ENCODE measurements at places on chromosomes 3 and 15. TPM values are rescaled to one million over a fixed set of nuclear protein-coding genes. Genes with fewer than 3 reads are reported as not detected.

TGFBR2 gene
- total RNA-seq: 110 TPM

C3orf52 gene
- total RNA-seq: 2.0 TPM

- H3K4me3 ChIP-seq: no peak overlapping the region
- no peak for DNase-seq
- peaks cover 42% of the 10 kb centered on the region for H3K4me1 ChIP-seq
- H3K36me3 ChIP-seq: peaks cover 10% of the 10 kb centered on the region
- H3K27ac ChIP-seq: peak overlapping the region; percentile 9
Measured at GRCh38 chr15:63553388-63553791, 43.8 kb upstream of the FBXL22 start.

DNA sequence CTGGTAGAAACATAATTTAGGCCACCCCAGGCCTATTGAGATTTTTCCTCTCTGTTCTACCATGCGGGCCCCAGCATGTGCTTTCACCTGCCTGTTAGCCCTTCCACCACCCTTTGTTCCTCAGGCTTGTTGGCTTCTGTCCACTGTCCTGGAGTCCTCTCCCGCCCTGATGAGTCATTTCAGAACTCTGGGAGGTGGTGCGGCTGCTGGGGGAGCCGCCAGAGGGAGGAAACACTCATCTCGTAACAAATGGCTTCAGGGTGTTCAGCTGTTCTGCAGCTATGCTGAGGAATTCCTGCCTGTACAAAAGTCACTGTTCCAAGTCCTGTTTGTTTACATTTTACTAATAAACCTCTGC, 36.3 kb downstream of the LRTM1 start:
- no peak for DNase-seq
- H3K27ac ChIP-seq: no peak overlapping the region
- no peaks in the 10 kb centered on the region for H3K27me3 ChIP-seq
- no peaks in the 10 kb centered on the region for H3K36me3 ChIP-seq
- no peaks in the 10 kb centered on the region for H3K4me1 ChIP-seq

GRCh38 chr15:99703603-99704443, 29.4 kb downstream of the LYSMD4 start:
- H3K27ac ChIP-seq: no peak overlapping the region
- DNase-seq: peak; percentile 26
- no peaks in the 10 kb centered on the region for H3K27me3 ChIP-seq
- no peak overlapping the region for H3K4me3 ChIP-seq

- H3K27me3 ChIP-seq: no peaks in the 10 kb centered on the region
- no peaks in the 10 kb centered on the region for H3K4me1 ChIP-seq
- H3K36me3 ChIP-seq: no peaks in the 10 kb centered on the region
Measured at GRCh38 chr3:153756816-153757215, 364.4 kb upstream of the ARHGEF26 start.

- DNase-seq: no peak
- peaks cover 8% of the 10 kb centered on the region for H3K4me1 ChIP-seq
- H3K4me3 ChIP-seq: no peak overlapping the region
Measured at GRCh38 chr3:152595975-152596821, 238.7 kb upstream of the P2RY1 start.

DNA sequence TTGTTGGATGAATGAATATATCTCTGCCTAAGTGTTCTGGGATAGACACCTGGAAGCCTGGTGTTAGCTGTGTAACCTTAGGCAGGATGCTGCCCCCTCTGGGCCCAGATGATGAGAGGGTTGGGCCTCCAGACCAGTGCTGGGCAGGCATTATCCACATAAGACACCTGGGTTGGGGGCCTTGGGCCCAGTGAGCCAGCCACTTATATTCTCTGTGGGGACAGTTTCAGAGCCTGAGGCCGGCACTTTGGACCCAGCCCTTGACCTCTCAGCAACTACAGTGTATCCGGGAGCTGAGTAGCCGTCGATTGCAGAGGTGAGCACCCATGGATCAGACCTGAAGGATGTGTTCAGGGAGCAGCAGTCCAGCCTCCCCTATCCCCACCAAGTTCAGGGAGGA, 2.2 kb downstream of the HEMK1 start:
- peaks cover 7% of the 10 kb centered on the region for H3K36me3 ChIP-seq
- no peak for DNase-seq
- peaks cover 90% of the 10 kb centered on the region for H3K4me1 ChIP-seq
- no peak overlapping the region for H3K27ac ChIP-seq

GRCh38 chr3:13083898-13084297, 10.7 kb upstream of the IQSEC1 start:
- no peaks in the 10 kb centered on the region for H3K27me3 ChIP-seq
- no peak overlapping the region for H3K4me3 ChIP-seq
- no peaks in the 10 kb centered on the region for H3K4me1 ChIP-seq

DNA sequence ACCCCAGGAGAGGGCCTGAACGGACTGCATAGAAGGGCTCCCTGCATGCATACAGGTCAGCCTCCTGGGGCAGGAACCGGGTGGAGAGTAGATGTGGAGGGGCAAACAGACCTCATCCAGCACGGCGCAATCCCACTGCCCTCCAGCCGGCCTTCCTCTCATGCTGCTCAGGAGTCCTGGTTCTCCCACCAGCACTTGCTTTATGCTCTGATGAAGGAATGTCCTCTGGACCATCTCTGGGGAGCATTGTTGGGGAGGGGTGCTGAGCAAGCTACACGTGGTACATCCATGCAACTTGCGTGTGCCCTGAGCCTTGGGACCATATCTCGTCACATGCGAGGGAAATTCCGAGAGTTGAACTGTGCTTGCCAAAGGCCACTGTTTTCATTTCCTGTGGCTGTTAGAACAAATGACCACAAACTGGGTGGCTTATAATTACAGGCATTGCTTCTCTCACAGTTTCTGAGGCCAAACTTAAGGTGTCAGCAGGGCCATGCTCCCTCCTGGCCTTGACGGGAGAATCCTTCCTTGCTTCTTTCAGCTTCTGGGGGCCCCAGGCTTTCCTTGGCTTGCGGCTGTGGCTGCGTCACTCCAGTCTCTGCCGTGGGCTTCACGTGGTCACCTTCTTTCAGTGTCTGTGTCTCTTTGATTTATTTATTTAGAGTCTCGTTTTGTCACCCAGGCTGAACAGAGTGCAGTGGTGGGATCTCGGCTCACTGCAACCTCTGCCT, 12.2 kb downstream of the SELENOS start:
- H3K4me1 ChIP-seq: no peaks in the 10 kb centered on the region
- no peak overlapping the region for H3K27ac ChIP-seq
- H3K27me3 ChIP-seq: no peaks in the 10 kb centered on the region
- no peak for DNase-seq
- no peak overlapping the region for H3K4me3 ChIP-seq
- H3K36me3 ChIP-seq: no peaks in the 10 kb centered on the region

GRCh38 chr15:69080295-69081248, 66.1 kb downstream of the NOX5 start:
- H3K4me3 ChIP-seq: no peak overlapping the region
- H3K4me1 ChIP-seq: peaks cover 22% of the 10 kb centered on the region
- no peaks in the 10 kb centered on the region for H3K27me3 ChIP-seq
- H3K36me3 ChIP-seq: no peaks in the 10 kb centered on the region
- no peak for DNase-seq
- no peak overlapping the region for H3K27ac ChIP-seq

- no peak overlapping the region for H3K27ac ChIP-seq
- no peaks in the 10 kb centered on the region for H3K36me3 ChIP-seq
Measured at GRCh38 chr3:64648927-64649906, 38.6 kb downstream of the ADAMTS9 start.

GRCh38 chr3:51719410-51720025, 12.7 kb downstream of the GRM2 start:
- H3K27ac ChIP-seq: no peak overlapping the region
- peaks cover 23% of the 10 kb centered on the region for H3K4me1 ChIP-seq
- DNase-seq: no peak
- H3K27me3 ChIP-seq: no peaks in the 10 kb centered on the region
- H3K4me3 ChIP-seq: no peak overlapping the region

- no peaks in the 10 kb centered on the region for H3K4me1 ChIP-seq
- H3K4me3 ChIP-seq: no peak overlapping the region
- H3K27me3 ChIP-seq: no peaks in the 10 kb centered on the region
- no peak overlapping the region for H3K27ac ChIP-seq
- DNase-seq: no peak
- no peaks in the 10 kb centered on the region for H3K36me3 ChIP-seq
Measured at GRCh38 chr15:36917411-36918267, 182.7 kb downstream of the MEIS2 start.

DNA sequence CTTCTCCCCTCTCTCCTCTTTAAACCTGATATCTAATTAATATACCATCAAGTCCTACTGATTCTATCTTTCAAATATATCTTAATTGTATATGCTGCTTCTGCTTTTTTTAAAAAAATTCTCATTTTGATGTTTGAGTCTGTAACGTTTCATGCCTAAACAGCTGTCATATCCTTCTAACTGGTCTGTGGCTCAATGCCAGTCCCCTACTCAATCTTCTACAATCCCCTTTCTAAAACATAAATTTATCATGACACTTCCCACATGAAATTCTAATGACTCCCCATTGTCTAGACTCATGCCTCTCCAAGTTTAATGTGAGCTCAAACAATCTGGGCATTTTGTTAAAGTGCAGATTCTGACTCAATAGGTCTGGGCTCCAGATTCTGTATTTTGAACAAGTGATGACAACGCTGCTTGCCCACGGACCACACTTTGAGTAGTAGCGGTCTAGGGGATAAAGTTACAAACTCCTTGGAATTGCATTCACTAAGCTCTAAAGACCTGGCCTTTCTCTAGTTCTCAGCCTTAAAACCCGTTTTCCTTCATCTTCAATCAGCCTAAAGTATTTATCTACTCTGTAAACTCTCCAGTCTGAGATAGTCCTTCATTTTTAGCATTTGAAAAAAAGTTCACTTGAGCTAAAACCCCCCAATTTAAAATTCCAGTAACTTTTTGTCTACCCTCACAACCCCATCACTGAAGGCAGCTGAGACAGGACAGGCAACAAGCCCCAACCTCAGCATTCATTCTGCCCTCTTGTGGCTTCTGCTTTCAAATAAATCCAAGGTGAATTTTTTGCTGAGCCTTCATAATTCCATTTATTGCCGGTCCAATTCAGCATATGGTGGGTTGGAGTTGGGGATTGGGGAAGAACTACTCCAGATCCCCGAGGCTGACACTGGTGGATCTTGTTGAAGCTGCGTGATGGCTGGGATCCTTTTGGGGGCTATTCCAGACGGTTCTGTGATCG, 88.1 kb upstream of the THRB start:
- H3K27me3 ChIP-seq: no peaks in the 10 kb centered on the region
- DNase-seq: no peak
- H3K27ac ChIP-seq: no peak overlapping the region
- H3K4me3 ChIP-seq: no peak overlapping the region
- H3K36me3 ChIP-seq: no peaks in the 10 kb centered on the region
- no peaks in the 10 kb centered on the region for H3K4me1 ChIP-seq

DNA sequence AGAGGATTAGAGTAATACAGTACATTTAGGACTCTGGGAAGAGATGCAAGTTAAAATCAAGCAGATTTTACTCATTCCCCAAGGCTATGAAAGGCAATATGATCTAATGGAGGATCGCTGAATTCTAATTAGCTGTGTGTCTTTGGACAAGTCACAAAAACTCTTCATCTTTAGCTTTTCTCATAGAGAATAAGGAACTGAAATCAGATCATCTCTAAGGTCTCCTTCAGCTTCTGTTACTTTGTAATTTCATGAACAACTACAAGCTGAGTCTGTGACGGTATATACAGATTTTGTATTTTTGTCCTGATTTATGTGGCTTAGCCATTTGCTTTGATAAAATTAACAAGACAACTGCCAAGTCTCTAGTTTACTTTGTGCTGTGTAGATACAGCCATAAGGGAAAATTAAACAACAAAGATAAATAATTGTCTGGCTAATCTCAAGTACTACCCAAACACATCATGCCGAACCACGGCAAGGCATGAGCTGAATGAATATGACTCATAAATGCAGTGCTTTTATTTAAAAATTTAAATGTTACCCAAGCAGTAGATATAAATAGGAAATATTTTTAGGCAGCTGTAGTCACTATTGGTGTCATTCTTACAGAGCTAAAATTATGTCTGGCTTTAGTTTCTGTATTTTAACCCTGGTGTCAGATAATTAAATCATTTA, 81.5 kb downstream of the GAP43 start:
- no peaks in the 10 kb centered on the region for H3K27me3 ChIP-seq
- no peaks in the 10 kb centered on the region for H3K36me3 ChIP-seq
- H3K4me3 ChIP-seq: no peak overlapping the region
- no peak overlapping the region for H3K27ac ChIP-seq

DNA sequence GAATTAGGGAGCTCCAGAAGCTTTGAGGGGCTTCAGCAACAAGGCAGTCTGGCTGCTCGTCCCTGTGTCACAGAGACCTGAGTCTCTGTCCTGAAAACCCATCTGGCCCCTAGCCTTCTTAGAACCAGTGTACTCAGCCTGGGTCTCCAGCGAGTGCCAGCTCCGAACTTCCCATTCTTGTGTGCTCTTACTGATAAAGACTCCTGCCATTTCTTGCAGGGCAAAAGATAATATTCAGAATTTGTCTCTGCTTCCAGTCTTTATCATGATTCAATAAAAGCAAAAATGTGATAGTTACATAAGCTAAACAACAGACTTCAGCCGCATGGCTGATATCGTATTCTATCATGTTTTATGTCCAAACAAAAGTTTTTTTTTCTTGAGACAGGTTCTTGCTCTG, 36.0 kb upstream of the BCL2A1 start:
- no peak overlapping the region for H3K27ac ChIP-seq
- H3K4me1 ChIP-seq: no peaks in the 10 kb centered on the region
- H3K36me3 ChIP-seq: no peaks in the 10 kb centered on the region

DNA sequence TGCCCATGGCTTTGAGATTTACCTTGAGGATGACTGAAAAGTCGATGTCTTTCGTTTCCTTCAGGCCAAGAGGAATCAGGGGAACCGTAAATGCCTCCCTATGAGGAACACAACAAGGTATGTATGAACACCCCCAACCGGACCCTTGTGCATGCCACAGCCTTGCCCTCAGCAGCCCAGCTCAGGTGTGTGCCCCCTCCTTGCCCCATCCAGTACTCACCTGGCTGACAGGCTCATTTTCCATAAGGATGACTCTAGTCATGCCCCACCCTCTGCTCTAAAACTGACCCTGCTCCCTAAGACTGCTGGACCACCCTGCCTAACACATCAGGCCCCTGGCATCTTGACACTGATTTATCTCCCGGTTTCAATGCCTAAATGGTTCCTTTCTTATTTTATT, 270.0 kb downstream of the GOLGA6L6 start:
- DNase-seq: no peak
- H3K4me3 ChIP-seq: no peak overlapping the region
- no peaks in the 10 kb centered on the region for H3K36me3 ChIP-seq
- H3K27ac ChIP-seq: no peak overlapping the region

DNA sequence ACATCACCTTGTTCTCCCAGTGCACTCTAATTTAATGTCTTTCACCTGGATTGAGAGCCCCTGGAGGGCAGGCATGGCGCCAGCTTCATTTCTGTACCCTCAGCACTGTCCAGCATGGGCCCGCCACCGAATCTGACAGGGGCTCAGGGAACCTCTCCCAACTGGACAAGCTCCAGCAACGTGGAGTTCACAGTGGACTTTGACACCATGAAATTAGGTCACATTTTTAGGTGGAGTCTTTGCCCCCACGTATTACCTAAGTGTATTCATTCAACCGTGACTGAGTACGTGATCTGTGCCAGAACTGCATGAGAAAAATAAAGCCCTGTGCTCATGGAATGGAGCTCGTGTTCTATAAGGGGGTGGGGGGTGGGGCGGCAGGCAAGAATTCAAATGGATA, 94.1 kb upstream of the ATP2B2 start:
- no peak overlapping the region for H3K4me3 ChIP-seq
- no peaks in the 10 kb centered on the region for H3K36me3 ChIP-seq
- H3K27ac ChIP-seq: no peak overlapping the region

- no peak overlapping the region for H3K27ac ChIP-seq
- H3K4me3 ChIP-seq: no peak overlapping the region
- no peaks in the 10 kb centered on the region for H3K36me3 ChIP-seq
- H3K27me3 ChIP-seq: no peaks in the 10 kb centered on the region
- H3K4me1 ChIP-seq: no peaks in the 10 kb centered on the region
Measured at GRCh38 chr3:169539856-169540255, 123.7 kb downstream of the MECOM start.
